ENCODE measurements at places on chromosomes 6 and 20.

- no peak for DNase-seq
These were observed 6.8 kb downstream of the SCAND1 start for GRCh38 chr20:35947489-35947888.

DNA sequence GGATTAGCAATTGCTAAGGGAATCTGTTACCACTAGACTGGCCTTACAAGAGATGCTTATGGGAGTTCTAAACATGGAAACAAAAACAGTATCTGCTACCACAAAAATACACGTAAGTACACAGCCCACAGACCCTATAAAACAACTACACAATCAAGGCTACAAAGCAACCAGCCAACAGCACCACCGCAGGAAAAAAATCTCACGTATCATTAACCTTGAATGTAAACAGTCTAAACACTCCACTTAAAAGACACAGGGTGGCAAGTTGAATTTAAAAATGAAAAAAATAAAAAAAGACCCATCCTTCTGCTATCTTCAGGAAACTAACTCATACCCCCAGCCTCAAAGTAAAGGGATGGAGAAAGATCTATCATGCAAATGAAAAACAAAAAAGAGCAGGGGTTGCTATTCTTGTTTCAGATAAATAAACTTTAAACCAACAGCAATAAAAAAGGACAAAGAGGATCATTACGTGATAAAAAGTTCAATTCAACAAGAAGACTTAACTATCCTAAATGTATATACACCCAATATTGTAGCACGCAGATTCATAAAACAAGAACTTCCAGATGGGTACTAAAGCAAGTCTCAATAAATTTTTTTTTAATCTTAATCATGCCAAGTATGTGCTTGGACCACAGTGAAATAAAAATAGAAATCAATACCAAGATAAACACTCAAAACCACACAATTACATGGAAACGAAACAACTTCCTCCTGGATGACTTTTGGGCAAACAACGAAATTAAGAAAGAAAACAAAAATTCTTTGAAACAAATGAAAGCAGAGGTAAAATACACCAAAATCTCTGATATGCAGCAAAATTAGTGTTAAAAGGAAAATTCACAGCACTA, 52.3 kb downstream of the RNGTT start:
- DNase-seq = no peak

DNA sequence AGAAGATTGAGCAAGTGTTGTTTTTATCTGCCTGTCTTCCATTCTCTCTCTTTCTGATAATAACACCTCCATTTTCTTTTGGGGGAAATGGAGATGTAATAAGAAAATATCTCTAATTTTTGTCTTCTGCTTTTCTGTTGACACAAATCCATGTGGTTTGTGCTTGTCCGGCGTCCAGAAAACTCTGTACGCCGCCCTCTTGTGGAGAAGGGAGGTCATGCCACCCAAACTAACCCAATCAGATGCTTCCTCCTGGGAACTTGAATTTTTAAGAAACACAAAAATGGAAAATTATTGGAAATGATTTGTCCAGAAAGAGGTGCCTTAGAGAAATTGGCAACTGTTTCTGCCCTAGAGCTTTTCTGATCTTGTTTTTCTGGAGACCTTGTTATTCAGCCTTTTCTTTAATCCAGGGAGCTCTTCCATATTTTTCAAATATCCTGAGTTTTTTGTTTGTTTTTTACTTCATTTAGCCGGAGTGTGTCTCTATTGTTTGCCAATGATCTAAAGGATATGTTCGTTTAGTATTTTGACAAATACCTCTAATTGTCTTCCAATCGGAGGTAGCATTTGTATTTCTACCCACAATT, 17.8 kb upstream of the FNDC1 start:
- DNase-seq = no peak

GRCh38 chr20:23585449-23585807, 17.1 kb upstream of the CST9L start:
- no peak for DNase-seq

Measured in urinary bladder (tissue), 4 donors.